ENCODE measurements at places on chromosomes 5 and 9.
A peak's percentile ranks its signal among the peaks of the same experiment; 100 is the strongest.

DNA sequence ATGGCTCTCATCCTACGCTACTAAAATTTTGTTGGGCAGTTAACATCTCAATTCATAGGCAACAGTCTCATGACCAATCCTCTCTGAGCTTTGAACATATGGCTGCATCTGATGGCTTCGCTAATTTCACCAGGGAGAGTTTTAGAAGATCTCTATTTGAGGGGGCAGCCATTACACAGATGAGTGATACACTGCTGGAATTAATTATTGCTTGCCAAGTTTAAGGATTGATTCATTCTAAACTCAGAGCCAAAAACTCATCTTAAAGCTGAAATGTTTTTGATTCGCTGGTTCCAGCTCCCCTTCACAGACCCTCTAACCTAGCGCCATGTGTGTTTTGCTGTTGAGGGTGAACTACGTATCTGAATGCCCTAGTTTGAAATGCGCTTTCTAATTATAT lies 519.9 kb upstream of the WWC1 start:
- DNase-seq, result no peak

DNA sequence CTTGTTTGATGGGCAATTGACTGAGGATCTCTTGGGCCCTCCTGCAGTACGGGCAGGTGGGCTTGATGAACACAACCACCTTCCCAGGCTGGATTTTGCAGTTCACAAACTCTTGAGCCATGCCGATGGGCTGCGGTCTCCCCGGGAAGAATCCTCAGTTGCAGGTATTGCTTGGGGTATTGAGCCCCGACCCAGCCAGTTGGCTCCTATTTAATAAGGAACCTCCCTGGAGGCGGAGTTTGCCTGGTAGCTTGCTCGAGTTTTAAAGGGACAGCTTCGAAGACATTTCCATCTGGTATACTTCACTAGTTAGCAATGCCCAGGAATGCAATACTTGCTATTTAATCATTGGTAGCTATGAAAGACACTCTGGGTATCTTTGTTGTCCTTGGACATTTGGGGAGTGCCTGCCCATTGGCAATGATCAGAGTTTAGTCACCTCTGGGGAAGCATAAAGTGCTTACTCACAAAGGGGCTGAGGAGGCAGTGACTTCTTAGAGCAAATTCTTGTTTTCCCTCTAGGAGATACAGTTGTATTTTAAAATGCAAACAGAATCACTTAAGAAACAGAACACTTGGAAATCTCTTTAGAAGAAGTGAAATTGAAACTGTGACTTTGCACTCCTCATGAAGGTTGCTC lies at the start of gene GLRX:
GLRX (minus strand) TSS at position 185 of the 640 bp plus-strand sequence; CDS start at position 121, 64 bp downstream.
- DNase-seq, result peak; percentile 49

GRCh38 chr5:34626036-34626435 lies 30.1 kb upstream of the RAI14 start:
- no peak for DNase-seq

- no peak for DNase-seq
These were observed 739 bp downstream of the CARD9 start for GRCh38 chr9:136372561-136373299.

- no peak for DNase-seq
These were observed 143.7 kb downstream of the ARHGAP26 start for GRCh38 chr5:142913728-142914338.

DNA sequence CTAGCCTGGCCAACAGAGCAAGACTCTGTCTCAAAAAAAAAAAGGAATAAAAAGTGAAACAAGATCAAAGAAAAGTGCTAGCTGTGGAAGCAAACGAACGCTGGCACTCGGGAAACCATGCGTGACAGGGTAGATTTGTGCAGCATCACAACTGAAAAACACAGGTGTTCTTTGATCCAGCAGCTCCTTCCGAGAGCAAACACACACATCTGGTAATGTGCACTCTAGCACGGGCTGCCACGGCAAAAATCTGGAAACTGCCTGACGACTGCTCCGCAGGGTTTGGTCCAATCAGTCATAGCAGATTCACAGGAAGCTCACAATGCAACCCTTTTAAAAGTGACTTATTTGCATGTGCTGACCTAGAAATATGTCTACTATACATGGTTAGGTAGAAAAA lies 80.0 kb downstream of the SYK start:
- no peak for DNase-seq

DNA sequence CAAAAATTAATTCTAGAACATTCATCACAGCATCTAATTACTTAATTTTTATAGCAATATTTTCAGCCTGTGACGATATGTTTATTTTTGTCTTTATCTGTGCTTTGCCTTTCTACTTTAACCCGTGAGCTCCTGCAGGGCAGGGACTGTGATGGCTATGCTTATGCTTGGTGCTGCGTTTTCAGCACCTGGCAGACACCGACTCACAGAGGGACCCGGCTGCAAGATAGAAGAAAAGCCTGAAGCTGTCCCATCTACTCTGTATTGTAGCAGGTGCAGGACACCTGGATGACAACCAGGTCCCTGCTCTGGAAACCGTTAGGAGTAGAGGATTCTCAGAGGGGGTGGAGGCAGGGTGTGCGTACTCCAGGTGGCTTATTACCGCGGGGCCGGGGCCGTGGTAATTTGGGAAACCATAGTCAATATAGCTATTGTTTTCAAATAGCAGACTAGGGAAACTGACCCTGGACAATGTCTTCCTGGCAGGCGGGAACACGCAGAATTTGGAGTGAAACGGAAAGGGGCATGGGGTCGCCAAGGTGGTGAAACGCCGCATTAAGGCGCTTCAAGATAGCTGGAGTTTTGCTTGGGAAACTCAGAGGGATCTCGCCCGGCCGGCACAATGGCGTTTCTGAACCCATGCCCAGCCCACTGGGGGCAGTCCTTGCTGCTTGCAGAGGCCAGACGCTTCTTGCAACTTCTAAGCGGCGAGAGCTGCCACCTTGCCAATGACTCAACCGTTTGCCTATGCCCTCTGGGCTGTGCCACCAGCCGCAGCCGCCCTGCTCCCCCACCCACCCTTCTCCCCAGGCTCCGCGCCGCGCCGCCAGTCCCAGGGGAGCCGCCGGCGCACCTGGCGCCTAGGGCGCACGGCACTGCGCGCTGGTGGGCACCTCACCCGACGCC lies 140.1 kb upstream of the PALM2AKAP2 start:
- DNase-seq, result no peak

- DNase-seq, result no peak
These were observed 44.2 kb downstream of the NACC2 start for GRCh38 chr9:136050701-136051452.

GRCh38 chr5:10705747-10706146 lies 55.3 kb downstream of the DAP start:
- DNase-seq, result no peak

- no peak for DNase-seq
These were observed 1038.7 kb downstream of the PTPRD start for GRCh38 chr9:9574080-9574479.

Measured in activated effector memory CD4-positive, alpha-beta T cell treated with Interleukin-2 at 50 U/mL for 16 hours (primary cell).